ENCODE measurements at places on chromosomes 2 and 18.

- DNase-seq = no peak
Observed at GRCh38 chr18:72013427-72013850, 530.7 kb downstream of the CBLN2 start.

GRCh38 chr2:33788044-33788443 lies 188.9 kb upstream of the FAM98A start:
- DNase-seq = no peak

DNA sequence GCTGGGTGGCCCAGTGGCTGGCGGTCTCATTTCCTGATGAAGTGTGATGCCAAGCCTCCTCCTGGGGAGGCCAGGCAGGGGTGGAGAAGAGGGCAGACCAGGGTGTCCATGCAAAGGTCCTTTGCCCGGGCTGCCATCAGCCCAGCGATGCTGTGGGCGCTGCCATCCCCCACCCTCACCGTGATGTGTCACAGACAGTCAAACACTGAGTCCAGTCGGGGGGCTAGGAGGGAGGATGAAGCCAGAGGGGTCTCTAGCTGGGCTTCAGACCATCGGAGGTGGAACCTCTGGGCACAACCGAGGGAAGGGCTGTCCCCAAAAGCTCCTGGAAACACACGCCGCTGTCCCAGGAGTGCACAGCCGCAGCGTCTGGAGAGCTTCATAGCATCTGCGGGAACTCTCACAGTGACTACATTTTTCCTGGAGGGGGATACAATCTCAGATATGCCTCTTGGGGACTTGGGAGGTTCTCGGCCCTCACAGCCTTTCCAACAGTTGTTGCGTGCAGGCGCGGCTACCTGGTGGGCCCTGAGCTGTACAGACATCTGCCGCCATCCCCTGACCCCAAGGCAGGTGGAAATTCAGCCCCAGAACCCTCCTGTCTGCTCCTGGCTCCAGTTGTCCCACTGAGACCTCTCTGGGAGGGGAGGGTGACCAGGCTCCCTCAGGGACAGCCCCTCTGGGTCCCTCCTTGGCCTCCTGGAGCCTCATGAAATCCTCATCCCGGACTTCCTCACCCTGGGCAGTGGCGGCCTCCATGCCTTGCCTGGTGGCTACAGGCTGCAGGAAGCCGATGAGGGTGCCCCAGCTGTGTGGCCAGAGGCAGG lies 26.5 kb upstream of the OTOS start:
- no peak for DNase-seq

GRCh38 chr2:43441195-43441594 lies 154.6 kb downstream of the THADA start:
- no peak for DNase-seq

DNA sequence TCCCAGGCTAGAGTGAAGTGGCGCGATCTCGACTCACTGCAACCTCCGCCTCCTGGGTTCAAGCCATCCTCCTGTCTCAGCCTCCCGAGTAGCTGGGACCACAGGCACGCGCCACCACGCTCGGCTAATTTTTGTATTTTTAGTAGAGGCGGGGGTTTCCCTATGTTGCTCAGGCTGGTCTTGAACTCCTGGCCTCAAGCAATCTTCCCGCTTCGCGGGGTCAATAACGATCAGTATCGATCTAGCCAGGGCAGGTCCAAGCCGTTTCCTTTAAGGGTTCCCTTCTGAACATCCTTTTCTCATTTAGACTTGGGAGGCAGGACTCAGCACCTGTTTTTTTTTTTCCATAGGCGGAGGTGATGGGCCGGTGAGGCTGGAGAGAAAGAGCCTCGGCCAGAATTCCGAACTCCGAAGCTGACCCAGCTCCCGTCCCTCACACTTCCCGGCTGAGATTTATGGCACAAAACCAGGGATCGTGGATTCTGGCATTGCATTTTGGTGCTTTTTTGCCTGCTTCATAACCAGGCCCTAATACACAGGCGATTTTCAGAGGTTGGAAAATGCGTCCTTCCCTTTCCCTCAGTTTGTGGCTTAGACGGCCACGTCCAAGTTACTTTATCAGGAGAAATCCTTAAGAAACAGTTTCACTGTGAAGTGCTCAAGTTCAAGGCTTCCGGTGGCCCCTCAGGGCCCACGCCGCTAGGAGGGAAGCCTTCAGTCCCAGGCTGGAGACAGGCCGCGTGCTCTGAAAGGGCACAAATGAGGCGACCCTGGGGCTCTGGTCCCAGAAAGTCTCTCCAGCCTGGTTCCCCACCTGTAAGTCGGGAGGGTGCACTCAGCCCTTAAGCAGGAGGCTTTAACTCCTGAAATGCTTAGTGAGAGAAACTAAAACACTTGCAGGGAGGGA lies 998 bp upstream of the SLC66A3 start:
- no peak for DNase-seq

DNA sequence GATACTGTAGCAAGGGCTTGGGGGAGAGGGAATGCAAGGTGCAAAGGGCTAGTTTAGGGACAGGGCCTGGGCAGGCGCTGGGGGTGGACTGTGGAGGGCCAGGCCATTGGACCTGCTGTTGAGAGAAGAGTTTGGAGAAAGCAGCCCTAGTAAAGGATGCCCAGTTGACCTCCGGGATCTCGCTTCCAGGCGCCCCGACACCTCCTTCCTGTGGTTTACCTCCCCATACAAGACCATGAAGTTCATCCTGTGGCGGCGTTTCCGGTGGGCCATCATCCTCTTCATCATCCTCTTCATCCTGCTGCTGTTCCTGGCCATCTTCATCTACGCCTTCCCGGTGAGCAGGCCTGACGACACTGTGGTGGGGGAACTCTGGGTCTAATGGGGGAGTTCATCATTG lies 229.0 kb downstream of the DYSF start:
- DNase-seq = no peak

- no peak for DNase-seq
Observed at GRCh38 chr2:220857368-220857767, 714.7 kb downstream of the EPHA4 start.

DNA sequence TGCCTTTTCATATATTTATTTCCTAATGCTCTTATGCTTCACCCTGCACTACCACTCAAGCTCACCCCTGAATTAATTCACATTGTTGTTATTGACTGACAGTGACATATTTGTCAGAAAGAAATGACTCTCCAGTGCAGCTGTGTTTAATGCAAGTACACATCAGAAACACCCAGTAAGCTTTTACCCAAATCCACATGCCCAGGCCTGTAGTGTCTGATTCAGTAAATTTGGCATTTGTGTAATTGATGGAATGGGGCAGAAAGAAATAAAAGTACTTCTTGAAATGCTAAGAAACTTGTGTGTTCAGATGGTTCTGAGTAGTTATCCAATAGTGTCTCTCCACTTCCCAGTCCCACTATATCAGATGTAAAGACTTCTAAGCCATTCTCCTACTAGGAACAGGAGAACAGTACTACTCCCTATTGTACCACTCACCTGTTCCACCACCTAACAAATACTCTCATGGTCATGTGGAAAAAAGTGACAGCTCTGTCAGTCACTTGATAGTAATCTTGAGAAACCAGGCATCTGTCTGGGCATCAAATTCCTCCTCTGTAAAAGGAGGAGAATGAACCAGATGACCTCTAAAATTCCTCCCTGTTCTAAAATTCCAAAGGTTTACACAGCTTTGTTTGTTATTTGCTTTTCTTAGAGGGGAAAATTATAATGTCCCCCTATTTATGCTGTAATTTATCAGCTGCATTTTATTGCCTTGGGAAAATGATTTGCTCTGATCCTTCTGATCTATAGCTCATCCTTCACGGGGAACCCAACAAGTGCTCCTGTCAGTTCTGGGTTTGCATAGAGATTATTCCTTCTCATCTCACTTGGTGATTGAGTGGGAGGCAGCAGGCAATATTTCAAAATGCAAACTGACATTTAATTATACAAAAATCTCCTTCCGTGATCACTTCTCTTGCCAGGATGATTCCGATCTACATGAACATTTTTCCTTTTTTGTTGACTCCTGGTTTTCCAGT lies 70.9 kb downstream of the ZNF385B start:
- DNase-seq = no peak
